IPS-NIHi11 (cell line): ENCODE measurements at places on chromosomes 7 and 10.

GRCh38 chr7:19964246-19964645 lies 190.8 kb upstream of the TMEM196 start:
- no peak for DNase-seq

DNA sequence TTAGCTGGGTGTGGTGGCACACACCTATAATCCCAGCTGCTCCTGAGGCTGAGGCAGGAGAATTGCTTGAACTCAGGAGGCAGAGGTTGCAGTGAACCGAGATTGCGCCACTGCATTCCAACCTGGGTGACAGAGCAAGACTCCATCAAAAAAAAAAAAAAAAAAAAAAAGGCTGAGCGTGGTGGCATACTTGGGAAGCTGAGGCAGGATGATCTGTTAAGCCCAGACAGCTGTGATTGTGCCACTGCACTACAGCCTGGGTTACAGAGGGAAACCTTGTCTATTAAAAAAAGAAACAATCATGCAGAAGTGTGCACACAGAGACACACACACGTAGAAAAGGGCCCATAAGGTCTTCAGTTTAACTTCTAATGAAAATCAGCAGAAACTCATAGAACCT lies 150.6 kb downstream of the TPST1 start:
- DNase-seq = no peak

DNA sequence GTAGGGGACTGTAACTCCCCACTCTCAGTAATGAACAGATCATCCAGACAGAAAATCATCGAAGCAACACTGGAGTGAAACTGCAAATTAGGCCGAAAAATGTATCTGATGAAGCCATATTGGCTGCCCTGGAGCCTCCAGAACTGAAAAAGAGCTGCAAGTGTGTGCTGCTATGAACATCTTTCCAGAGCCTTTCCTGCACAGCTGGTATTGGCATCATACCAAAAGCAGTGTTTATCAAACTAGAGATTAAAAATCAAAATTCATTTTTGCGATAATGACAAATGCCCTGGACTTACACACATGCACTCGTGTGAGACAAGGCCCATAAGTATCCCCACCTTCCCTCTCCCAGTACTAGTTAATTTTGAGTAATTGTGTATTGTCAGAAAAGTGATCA lies 6.8 kb upstream of the CLDN12 start:
- DNase-seq = no peak

DNA sequence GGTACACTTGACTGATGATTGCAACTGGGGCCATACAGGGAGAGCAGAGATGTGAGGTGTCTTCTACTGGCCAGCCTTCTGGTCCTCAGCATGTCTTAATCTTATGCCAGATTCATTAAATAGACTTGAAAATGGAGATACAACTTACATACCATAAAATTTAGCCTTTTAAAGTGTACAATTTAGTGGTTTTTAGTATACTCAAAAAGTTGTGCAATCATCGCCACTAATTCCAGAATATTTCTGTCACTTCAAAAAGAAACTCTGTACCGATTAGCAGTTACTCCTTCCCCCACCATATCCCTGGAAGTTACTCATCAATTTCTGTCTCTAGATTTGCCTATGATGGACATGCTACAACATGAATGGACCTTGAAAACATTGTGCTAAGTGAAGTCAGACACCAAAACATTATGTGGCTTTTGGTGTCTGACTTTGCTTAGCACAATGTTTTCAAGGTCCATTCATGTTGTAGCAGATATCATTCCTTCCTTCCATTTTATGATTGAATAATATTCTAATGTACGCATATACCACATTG lies 53.0 kb downstream of the SH2D4B start:
- DNase-seq = no peak

GRCh38 chr10:15306735-15307280 lies 64.3 kb downstream of the FAM171A1 start:
- no peak for DNase-seq

GRCh38 chr10:7377614-7378248 lies 33.1 kb downstream of the SFMBT2 start:
- DNase-seq = no peak

DNA sequence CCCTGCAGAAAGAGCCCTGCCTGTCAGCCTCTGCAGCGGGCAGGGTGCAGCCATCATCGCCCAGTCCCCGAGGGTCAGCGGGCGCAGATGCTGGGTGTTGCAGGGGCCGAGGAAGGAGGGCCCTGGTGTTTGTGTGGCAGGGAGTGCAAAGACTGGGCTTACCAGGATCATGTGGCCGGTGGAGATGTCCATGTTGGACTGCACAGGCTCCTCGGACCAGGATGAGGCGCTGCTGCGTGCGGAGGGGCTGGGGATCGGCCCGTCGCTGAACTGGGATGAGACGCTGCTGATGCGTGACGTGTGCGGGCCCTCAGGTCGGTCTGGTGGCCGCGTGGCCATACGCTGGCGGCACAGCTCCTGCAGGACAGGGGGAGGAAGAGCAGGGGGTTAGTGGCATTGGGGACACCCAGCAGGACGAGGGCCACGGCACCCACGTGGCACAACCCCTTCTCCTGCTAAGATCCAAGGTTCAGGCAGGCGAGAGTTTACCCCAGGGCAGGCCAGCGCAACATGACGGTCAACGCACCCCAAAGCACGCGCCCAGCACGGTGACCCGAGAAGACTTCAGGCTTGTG lies 319.5 kb downstream of the DNAJB6 start:
- no peak for DNase-seq

DNA sequence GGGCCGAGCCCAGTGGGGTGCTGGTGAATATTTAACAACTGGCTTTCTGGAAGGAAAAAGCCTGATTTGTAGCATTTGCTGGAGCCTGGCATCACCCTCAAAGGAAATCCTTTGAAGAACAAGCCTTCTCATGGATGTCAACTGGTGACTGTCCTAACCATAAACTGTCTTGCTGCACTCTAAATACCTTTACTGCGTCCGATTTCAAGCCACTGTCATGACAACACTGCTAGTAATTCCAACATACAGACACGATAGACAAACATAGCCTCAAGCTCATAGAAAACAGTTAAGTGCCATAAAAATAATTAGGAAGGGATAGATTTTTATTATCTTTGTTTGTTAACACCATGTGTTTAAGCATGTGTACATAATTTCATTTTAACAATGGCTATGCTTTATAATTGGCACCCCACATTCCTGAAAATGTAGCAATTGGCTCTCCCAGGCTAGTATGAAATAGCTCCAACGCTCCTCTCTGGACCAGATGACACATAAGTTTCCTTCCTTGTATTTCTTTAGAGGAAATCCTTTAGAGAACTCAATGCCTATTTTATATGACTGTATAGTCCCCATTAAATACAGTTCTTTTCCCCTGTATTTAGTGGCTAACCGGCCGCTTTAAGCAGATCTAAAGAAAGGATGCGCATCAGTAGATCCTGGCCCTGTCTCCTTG lies 273.4 kb downstream of the PRPF18 start:
- no peak for DNase-seq

DNA sequence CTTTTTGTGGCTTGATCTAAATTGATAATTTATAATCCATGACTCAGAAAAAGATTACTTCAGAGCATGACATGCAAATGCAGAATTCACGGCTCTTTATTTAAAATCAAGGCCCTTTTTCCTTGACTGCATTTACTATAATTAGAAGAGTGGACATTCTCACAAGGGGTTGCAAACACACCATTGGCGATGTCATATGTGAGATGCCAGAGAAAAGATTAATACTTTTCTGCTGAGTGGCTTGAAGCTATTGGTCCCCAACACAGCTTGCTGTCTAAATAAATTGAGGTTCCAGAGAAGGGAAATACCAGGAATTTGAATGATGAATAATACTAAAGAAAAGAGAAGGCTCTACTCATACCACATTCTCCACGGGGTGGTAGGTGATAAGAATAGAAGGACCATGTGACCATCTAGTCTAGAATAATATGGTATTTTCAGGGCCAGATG lies 78.7 kb upstream of the ARID5B start:
- no peak for DNase-seq

DNA sequence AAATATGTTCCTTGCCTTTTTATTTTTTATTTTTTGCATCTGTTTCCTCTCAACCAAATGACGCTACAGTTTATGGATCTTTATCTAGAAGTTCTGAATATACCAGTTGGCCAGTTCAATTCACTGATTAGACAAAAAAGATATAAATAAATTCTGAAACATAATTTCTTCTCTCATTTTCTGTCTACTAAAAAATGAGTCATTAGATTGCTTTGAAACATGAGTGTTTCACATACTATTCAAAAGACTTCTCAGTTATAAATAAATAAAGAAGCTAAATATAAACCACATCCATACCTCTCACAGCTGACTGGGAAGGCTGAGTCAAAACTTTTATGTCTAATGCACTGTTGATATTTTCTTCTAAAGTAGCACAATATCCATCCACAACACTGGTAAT lies 97.6 kb upstream of the GPR22 start:
- no peak for DNase-seq

GRCh38 chr7:16846601-16847165 lies 35.1 kb downstream of the AGR3 start:
- DNase-seq = no peak

DNA sequence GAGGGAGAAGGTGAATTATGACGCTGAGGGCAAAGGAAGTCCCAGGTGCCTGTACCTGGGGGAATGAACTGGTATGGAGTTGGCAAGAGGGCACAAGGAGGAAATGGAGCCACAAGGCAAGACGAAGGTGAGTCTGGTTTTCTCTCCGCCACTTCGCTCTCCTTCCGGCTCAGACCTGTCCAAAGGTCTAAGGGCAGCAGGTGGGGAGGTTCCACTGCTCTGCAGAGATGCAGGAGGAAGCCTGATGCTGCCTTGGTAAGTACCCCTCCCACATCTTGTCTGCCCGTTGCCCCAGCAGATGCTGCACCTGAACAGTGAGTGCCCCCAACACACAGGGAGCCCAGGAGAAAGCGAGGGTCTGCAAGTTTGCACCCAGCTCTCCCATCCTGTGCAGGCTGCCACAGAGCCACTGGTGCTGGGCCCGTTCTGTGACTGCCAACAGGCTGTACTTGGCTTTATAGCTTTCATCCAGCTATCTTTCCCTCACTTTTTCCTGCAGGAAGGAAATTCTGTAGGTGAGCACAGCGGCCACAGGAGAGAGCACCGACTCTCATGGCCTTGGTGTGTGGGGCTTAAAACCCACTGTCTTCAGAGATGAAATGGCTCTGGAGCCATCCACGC lies 235.2 kb downstream of the COBL start:
- DNase-seq = no peak
